ENCODE measurements at places on chromosomes 16 and 17.

GRCh38 chr16:86905302-86905701 lies 327.0 kb downstream of the FOXL1 start:
- no peak for DNase-seq

GRCh38 chr16:85663891-85664321 lies 24.8 kb downstream of the GINS2 start:
- DNase-seq: no peak

DNA sequence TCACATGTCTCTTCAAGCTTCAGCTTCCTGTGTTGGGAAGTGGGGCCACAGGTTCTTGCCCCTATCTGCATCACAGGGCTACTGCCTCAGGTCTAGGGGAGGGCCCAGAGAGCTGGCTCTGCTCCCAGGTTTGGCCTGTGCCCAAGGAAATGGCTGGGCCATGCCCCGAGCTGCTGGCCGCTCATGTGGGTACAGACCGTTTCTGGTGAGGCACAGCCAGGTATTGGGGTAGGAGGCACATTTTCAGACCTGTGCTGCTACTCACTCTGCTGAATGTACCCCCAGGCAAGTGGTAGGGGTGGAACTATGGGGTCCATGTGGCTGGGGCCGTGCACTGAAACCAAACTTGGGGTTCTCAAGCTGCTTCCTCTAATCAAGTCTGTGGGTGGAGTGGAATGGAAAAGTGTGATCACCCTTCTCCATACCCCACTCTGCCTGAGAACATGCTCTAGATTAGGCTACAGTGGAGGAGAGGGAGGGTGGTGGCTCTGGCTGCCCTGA lies 4.6 kb downstream of the GAS2L2 start:
- DNase-seq: peak; percentile 54

GRCh38 chr16:100989-101388 lies 23.0 kb downstream of the MPG start:
- DNase-seq: no peak

- DNase-seq: no peak
These were observed 471.5 kb downstream of the CDH8 start for GRCh38 chr16:61564716-61565115.

DNA sequence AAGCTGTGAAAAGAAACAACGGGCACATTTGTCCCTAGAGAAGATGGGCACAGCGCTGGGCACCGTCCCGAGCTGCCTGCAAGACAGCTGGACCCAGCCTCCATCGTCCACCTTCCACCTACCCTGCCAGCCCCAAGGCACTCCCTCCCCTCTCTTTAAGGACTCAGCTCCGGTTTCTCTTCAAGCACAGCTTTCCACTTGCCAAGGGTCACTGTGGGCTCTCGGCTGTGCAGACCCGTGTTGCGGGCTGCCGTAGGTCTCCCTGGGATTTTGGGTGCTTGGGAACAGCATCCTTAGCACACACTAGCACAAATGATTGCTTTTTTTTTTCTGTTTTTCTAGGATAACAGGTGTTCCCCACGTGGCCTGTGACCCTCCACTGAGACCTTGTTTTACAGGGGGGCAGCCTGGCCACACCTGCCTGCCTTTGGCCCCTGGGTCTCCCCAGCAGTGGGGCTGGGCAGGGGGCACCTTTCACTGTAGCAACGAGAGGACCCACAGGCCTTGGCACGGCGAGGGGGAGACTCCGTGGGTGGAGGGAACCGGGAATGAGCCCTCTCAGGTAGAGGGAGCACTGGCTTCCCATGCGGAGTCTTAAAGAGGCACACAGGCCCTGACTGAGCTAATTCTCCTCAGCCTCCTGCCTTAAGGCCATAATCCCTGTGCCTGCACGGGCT lies 1.4 kb downstream of the CHMP6 start:
- peak; percentile 37 for DNase-seq

DNA sequence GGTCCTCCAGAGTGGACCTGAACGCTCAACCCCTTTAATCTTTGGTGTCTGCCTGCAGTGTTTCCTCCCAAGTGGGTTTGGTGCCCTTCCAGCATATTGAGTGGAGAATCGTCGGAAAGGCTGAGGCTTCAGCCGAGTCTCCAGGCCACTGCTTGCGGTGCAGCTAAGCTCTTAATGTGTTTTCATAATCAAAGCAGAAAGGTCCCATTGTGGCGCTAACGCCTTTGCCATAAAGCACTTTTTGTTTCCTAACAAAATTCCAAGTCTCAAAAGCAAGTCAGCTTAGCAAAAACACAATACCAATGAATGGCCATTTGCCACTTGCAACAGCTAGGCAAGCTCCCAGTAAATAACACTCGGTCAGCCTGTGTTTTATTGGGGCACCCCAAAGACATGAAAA lies 57.6 kb downstream of the KSR1 start:
- no peak for DNase-seq

Measured in SK-N-SH (cell line).